Uterus (tissue), 4 donors: ENCODE measurements at places on chromosomes 5 and 9.

DNA sequence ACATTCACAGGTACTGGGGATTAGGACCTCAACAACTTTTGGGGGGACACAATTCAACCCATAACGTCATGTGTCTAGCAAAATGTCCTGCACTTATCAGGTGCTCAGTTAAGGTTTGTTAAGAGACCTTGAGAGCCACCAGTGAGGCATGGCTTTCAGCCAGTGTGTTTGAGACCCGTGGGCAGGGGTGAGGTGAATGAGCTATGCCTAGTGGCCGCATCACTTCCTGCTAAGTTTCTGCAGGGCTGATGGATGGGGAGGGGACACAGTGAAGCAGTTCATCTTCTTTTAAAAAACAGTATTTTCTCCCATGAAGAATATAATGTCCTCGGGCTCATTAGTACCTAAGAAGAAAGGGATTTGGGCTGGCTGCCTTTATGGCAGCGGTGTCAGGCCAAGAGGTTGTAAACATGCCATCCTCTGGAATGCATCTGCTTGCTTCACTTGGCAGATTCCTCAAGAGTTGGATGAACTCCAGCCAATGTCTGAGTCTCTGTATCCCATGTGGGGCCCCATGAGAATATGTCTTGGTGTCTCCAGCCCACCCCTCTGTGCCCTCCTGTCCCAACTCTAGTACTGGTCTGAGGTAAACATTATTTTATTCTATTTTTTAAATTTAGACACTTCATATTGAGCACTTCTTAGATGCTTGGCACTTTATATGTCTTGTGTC lies 282.2 kb downstream of the CWC27 start:
- DNase-seq, result no peak
- no peaks in the 10 kb centered on the region for H3K27me3 ChIP-seq
- H3K27ac ChIP-seq, result no peak overlapping the region
- no peaks in the 10 kb centered on the region for H3K36me3 ChIP-seq
- H3K4me3 ChIP-seq, result no peak overlapping the region
- H3K4me1 ChIP-seq, result no peaks in the 10 kb centered on the region

GRCh38 chr9:38227656-38228055 lies 158.6 kb upstream of the SHB start:
- no peaks in the 10 kb centered on the region for H3K36me3 ChIP-seq
- no peak overlapping the region for H3K4me3 ChIP-seq
- no peak for DNase-seq
- H3K4me1 ChIP-seq, result no peaks in the 10 kb centered on the region

GRCh38 chr5:68214482-68215207 lies 911 bp upstream of the PIK3R1 start:
- peak; percentile 27 for DNase-seq

DNA sequence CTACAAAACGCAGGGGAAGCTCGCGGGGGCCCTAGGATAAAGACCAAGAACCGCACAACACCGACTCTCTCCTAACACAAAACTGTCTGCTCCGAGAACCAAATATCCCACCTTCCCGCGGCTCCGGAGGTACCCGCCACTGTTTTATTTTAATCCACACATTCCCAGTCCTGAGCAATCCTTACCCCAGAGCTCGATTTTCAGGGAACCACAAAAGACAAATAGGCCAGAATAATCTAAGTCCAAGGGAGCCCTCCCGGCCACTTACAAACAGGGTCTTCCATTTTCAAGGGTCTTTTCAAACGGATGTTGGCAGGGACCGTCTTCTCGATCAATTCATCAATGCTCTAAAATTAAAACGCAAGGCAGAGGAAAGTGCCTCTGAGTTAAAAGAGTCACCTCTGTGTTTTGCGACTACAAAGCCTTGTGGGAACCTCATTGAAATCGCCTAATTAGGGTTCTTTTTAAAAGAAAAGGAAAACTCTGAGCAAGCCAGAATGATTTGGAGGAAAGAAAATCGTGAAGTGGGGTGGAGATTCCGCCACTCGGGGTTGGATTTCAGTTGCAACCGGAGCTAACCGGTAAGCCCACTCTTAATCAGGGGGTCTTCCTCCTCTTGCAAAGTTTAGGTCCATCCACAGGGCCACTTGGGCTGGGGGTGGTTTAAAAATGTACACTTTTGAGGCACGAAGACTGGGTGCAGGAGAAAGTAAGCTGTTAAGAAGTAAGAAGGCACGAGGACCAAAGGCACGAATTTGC lies 1.0 kb downstream of the GLDC start:
- no peak overlapping the region for H3K27ac ChIP-seq
- H3K4me3 ChIP-seq, result no peak overlapping the region
- no peaks in the 10 kb centered on the region for H3K27me3 ChIP-seq

DNA sequence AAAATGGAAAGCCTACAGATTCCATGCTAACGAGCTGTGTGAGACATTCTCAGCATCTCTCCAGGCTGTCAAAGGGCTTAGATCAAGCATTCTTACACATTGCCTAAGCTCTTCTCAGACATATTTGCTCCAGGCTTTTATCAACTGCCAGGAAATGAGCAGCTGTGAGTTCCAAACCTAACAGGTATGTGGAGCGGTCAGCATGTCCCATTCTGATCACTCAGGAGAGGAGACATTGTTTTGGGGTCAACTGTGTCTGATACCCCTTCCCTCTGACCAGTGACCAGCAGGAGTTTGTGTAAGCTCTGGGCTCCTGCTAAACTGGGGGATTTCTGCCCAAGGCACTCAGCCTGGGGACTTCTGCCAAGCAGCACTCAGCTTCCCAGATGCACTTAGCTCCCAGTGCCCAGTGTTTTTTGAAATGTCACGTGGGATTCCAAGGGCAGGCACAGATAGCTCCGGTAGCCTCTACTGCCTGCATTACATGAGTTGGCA lies 229.1 kb downstream of the SEC61B start:
- no peaks in the 10 kb centered on the region for H3K27me3 ChIP-seq
- no peaks in the 10 kb centered on the region for H3K4me1 ChIP-seq
- no peak overlapping the region for H3K27ac ChIP-seq
- H3K36me3 ChIP-seq, result no peaks in the 10 kb centered on the region
- H3K4me3 ChIP-seq, result no peak overlapping the region
- no peak for DNase-seq
